Smooth muscle cell of the brain vasculature (primary cell): ENCODE measurements at places on chromosomes 4 and X.

DNA sequence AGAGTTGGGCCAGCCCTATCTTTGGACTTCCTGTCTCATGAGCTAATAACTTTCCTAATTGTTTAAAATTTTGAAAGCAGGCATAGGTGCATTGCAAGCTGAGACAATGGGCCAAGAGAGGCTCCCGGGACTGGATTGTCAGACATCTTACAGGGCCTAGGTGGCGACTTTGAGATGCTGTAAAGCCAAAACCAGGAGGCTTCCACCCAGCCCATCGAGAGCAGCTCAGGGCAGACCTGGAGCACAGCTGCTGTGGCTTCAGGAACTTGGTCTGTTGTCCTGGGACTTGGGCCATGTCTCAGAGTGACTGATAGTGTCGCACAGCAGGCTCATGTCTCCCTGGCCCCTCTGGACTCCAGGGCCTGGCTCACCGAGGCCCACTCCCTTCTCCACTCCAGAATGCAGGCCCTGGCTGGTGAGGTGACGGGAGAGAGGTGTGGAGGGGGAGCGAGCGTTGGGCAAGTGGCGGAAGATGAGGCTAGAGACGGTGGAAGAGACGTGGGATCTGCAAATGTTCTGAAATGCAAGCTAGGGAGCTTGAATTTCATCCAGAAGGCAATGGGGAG, 24.1 kb upstream of the MTM1 start:
- no peak for DNase-seq

GRCh38 chr4:155745984-155746383, 12.8 kb upstream of the GUCY1B1 start:
- no peak for DNase-seq

DNA sequence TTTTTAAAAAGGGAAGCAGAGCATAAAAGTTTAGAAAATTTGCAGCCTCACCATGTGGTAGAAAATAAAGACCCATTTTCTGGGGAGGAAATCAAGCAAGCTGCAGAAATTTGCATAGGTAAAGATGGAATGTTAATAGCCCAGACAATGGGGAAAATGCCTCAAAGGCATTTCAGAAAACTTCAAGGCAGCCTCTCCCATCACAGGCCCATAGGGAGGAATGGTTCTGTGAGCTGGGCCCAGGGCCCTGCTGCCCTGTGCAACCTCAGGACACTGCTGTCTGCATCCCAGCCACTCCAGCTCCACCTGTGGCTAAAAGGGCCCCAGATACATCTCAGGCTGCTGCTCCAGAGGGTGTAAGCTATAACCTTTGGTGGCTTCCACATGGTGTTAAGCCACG, 137.9 kb downstream of the INPP4B start:
- no peak for DNase-seq

- no peak for DNase-seq
These were observed 656.3 kb downstream of the RPA4 start for GRCh38 chrX:97539970-97540519.

DNA sequence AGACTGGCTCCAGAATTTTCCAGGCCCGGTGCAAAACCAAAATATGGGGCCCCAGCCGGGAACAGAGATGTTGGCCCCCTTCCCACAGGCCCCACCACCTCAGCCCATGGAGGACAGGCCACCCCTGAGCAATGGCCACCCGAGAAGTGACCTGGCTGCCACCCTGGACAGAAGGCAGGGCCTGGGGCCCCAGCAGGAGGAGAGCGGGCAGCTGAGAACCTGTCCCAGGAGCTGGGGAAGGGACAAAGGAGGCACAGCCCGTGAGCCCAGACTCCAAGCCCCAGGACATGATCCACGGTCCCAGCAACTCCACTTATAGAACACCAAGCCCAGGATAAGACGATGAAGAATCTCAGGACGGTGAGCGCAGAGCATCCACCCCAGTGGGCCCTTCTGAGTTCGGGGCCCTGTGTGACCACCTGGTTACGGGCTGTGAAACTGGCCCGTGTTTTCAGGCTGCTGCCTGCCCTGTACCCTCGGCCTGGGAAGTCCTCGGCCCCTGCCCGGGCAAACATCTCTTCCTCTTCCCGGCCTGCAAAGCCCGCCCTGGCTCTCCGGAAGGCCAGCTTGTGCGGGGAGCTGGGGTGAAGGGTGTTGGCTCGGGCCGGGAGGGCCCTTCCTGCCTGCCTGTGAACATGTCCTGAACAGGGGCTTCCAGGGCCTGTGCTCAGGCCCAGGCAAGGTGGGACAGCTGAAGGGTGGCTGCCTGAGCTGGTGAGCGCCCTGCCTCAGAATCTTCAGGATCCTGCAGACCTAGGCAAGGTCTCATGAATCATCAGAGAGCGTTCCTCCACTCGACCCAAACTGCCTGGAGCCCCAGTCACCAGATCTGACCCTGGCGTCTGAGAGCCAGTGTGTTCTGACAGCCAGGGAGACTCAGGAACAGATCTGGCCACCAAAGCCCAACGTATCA, 47.0 kb upstream of the MAN2B2 start:
- DNase-seq, result no peak

GRCh38 chr4:177051473-177052060, 258.1 kb upstream of the NEIL3 start:
- no peak for DNase-seq

DNA sequence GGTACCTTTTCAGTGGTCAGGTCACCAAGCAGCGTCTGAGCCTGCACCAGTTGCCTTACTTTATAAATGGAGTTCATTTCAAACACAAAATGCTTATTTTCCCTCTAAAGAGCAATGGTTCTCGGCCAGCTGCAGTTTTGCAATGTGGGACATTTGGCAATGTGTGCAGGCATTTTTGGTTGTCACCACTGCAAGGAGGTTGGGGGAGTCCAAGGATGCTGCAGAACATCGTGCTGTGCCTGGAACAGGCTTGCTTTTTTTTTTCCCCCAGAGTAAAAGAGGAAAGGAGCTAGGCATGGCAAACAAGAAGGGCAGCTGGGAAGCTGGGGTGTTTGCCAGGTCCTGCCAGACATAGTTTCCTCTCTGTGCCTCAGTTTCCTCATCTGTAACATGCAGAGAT, 115.6 kb downstream of the GPR143 start:
- no peak for DNase-seq

- peak; percentile 43 for DNase-seq
These were observed 452.4 kb downstream of the BCOR start for GRCh38 chrX:39645178-39645895.

DNA sequence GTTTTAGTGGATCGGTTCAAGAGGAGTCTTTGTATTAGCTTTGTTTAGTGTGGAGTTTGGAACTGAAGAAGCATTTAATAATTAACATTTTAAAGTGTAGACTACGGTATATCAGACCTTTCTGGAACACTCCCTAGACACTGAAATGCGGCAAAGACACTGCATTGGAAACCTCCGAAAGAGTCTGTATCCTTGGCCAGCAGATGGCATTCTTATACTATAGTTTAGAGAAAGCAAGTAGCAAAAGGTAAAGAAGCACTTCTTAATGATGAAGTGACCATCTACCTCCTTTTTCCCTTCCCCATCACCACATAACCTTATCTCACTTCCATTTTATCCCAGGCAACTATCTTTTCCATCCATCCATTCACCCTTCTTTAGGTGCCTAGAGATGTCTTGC, 7.6 kb downstream of the FABP2 start:
- DNase-seq, result no peak

DNA sequence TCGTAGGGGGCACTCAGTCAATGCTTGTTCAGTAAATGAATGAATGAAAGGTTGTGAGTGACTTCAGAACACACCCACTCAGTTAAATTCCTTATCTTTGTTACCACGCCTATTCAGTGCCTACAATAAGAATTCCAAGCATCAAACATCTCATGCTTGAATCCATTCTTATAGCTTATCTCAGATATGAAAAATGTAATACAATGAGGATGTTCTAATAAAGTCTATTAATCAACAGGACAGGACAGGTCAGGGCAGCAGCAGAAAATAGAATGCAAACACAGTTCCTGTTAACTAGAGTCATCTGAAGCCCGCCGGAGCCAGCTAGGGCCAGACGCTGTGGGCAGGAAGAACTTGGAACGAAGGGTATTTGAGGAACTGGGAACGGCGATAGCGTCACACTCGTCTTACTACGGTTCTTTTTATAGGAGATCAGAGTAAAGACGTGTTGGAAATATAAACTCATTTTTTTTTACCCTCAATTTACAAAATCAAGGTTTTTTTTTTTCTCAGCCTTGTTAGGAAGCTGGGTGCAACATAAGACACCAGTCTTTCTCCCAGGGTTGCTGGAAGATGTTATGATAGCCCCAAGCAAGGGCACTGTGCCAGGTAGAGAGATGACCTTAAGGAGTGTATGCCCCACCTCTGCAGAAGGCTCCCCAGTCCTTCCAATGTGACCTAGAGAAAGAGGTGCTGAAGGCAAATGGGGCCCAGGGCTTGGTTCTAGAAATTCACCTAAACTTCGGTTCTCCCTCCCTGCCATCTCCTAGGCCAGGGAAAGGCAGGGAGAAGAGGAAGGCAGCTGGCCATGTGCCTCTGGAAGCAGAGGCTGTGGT, 48.3 kb downstream of the SEL1L3 start:
- DNase-seq, result no peak

GRCh38 chr4:120331486-120332370, 265.1 kb upstream of the MAD2L1 start:
- DNase-seq, result no peak

DNA sequence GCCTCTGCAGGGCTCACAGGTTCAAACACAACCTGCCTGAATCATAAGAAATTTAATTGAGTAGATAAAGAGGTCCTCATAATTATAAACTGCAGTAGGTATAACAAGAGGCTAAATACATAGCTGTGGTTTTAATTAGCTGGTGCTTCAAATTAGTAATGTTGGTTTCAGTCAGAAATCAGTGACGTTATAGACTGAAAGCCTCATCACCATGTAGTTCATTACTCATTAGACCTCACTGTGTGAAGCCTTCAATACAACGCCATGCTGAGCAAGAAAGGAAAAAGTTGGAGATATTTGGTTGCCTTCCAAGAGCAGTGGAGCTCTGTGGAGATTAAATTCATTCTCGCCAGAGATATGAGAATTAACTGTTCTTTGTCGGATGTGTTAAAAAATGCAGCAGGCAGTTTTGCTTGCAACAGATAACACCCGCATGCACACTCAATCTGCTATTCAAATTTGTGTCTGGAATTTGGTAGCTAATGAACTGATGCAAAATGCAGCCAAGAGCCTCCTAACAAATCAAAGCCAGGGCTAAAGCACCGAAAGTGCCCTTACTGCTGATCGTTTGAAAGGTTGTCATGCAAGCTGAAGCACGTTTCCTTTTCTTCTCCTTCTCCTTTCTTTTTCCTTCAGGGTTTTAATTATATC, 148.9 kb downstream of the AFF2 start:
- no peak for DNase-seq

GRCh38 chr4:110361921-110362320, 114.0 kb upstream of the ENPEP start:
- DNase-seq, result peak; percentile 93

GRCh38 chr4:10105421-10105820, 11.2 kb downstream of the WDR1 start:
- no peak for DNase-seq

GRCh38 chr4:99324979-99325378, 3.8 kb upstream of the ADH1B start:
- DNase-seq, result peak; percentile 35

- DNase-seq, result no peak
These were observed 25.1 kb upstream of the DDX53 start for GRCh38 chrX:22974616-22975015.

- no peak for DNase-seq
These were observed 49.5 kb downstream of the SUPT20HL2 start for GRCh38 chrX:24264383-24264782.

DNA sequence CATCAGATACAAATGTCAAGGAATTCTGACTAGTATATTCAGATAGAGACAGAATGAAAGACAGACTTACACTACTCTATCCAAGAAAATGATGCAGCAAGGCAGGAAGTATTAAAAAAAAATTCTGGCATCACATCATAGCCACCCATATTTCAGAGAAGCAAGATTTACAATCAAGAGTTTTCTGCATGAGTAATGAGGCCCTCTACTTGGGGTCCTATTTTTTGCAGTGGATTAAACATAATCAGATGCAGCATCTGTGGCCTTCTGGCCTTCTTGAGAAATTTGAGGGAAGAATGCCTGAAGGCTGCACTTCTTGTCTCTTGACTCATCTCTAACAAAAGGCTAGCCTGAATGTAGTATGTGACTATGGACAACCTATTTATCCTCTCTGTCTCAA, 48.2 kb upstream of the SLIT2 start:
- no peak for DNase-seq

DNA sequence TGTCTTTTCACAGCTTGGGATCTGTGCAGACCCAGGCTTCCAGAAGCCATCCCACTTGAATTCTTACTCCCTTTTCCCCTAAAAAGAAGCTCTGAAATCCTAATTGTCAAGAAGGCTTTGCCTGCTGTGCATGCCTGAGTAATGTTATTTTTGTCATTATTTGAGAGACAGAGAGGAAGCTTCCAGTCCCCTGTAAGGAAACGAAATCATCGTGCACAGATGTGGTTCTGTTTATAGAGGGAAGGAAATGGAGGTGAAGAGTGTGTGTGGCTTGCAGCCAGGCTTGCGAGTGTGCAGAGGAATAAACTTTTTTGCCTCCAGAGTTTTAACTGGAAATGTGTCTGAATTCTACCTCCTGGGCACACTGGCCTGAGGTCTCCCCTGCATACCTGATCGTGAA, 70.2 kb downstream of the TBL1X start:
- DNase-seq, result no peak

DNA sequence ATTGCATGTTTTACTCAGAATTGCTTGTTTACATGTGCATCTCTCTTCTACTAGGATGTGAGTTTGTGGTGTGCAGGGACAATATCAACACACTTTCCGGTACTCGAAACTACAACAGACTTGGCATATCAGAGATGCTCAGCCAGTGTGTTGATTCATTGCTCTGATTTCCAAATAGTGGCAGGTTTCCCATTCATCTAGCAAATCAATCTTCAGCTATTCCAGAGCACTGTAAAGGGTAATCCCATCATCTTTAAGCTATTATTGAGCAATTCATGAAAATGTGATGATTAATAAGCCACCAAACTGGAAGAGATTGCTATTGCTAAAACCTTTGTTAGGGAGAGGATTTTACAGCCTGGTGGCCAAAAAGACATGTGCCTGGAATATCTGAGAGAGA, 574.2 kb upstream of the CPEB2 start:
- no peak for DNase-seq

GRCh38 chrX:42955349-42955748, 177.4 kb upstream of the PPP1R2C start:
- no peak for DNase-seq

DNA sequence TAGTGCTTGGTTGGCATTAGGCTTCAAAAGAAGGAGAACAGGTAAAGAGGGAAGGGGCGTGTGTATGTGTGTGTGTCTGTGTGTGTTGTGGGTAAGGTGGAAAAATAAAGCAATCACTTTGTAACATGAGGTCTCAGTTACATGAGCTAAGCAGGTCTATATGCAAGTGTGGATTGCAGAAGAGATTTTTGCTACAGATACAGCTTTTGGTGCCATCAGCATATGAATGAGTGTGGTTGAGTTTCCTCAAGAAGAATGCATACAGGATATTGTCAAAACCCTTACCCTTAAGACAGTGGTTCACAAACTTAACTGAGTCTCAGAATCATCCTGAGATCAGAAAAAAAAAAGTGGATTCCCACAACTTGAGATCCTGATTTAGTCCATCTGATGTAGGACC, 220.5 kb upstream of the HTR2C start:
- DNase-seq, result no peak
